Left ventricle myocardium superior (tissue), 1 donor: ENCODE measurements at places on chromosomes 4 and X. TPM values are rescaled to one million over a fixed set of nuclear protein-coding genes. Genes with fewer than 3 reads are reported as not detected.

The HSPA4L gene
- total RNA-seq, result 10.9 TPM

The GDI1 gene
- 86.2 TPM for total RNA-seq

The ERVMER34-1 gene
- total RNA-seq, result 7.2 TPM

DNA sequence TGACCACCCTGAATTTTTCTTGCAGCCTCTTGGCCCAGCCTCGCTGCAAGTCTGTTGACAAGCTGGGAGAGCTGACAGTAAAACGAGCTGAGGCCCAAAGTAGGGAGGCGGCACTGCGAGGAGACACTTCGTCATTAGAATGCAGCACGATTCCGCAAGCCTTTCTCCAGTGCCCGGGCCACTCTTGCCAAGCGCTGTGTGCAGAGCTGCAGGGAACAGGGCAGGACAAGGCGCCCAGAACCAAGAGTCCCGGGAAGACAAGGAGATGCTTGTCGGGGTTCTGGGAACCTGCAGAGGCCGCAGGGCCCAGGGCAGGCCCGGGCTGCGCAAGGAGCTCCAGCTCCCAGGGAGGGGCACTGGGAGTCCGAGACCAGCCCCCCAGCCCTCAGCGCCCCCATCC, 187.1 kb downstream of the BCOR start:
- DNase-seq, result no peak

DNA sequence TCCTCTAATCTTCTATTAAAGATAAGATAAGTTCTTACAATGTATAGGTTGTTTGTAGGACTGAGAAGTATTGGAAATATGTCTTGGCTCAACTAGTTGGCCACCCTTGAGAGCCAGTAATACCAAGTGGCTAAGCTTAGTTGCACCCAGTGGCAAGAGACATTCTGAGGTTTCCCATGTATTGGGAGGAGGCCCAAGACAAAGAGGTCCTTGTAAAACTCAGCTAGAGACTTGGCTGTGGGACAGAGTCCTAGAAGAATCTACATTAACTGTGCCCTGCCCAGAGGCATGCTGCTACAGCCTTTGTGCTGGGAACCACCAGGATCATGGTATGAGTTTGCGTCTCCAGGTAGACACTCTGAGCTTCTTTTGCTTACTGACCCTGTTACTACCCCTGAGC, 41.9 kb upstream of the SLC4A4 start:
- DNase-seq, result no peak

GRCh38 chr4:15691346-15692135, 9.9 kb downstream of the FAM200B start:
- DNase-seq, result no peak

The CXorf65 gene
- not detected for total RNA-seq

DNA sequence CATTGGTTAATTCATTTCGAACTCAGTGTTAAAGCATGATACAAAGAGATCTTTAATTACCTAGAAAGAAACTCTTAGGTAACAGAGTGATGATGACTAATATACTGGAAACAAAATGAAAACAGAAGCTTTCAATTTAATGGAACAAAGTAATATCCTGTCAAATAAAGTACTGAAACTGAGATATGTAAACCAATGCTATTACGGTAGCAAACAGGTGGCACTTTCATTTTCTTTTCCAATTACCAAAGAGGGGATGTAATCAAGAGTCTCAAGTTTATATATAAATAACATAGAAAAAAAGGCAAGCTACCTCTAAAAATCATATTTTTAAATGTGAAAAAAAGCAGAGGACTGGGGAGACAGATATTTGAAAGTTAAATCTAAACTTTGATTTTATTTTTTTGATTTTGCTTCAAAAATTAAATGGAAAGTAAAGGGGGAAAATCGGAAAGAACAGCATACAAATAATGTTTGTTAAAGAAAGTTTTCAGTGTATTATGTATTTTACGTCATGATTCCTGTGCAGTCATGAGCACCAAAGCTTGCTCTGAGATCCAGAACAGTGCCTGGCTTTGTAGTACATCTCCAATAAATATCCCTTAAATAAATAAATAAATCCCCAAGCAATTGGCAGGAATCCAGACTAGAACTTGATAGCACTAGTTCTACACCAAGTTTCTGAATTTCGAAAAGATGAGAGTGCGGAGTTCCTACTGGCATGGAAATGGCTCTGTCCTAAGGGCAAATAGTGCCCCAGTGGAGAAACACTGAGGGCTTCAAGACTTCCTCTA, 25.0 kb upstream of the RAPGEF2 start:
- no peak for DNase-seq

DNA sequence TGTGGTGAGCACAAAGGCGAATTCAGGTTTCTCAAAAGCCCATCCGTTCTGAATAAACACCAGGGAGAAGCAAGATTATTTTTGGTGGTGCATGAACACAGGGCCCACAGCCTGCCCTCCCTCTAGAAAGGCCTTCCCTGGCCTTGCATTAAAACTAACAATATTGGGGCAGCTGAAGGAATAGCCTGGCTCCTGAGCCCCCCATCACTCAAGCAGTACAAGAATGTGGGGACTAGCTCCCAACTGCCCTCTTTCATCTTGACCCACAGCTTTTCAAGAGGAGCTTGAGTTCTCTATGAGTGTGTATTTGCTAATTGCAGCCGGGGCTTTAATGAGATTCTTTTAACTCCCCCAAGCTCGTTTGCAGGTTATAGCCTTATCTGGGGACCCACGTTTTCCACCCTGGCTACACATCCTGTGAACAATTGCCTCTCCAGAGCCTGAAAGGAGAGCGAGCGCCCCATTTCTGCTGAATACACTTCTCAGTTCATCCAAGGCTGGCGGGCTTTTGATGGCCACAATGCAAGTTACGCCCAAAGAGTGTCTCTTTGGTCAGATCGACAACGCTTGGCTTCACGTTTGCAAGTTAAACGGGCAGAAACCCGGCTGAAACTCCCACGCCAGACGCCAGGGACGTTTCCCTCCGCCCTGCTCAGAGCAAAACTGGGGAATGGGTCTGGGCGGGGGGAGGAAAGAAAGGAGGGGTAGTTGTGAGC, 4.7 kb upstream of the GSX2 start:
- no peak for DNase-seq

The RNF150 gene
- total RNA-seq, result 57.1 TPM

GRCh38 chrX:33161829-33162228, 49.5 kb downstream of the DMD start:
- no peak for DNase-seq

The AFP gene
- total RNA-seq, result not detected

The FHDC1 gene
- total RNA-seq, result 0.35 TPM

DNA sequence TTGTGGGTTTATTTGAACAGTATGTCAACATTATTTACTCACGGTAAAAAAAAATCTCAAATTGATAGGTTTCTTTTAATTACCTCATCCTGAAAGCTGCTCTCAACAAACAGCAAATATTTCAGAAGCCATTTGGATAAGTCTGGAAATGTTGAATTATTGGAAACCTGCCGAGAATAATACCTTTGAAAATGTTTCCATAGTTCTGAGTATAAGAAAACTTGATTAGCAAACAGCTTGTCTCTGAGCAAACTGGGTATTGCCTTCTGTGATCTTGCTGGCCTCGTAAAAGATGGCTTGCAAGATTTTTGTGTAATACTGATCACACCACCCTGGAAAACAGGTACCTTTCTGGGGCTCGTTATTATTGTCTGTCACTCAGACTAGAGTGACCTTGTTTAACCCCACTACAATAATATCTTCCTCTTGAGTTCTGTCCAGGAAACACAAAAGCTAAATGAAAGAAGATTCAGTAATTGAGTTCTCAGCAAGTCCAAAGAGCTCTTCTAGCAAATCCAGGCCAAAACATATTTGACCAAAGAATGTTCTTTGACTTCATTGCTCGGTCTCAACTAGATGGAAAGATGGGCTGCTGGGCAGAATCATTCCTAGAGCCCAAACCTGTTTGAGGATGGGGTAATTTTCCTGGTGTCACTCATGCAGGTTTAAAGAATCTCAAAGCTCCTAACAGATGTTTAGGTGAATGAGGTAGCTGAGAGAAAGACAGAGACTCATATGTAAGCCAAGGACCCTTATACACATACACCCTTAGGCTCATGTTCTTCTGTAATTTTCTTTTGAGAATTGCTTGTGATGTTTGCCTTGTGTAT, 255.6 kb upstream of the JADE1 start:
- no peak for DNase-seq

The FANCB gene
- total RNA-seq, result 0.94 TPM

- DNase-seq, result no peak
Observed at GRCh38 chrX:67749536-67749935, 205.7 kb downstream of the AR start.

- no peak for DNase-seq
Observed at GRCh38 chrX:22063284-22063683, 31.2 kb downstream of the PHEX start.

- DNase-seq, result no peak
Observed at GRCh38 chr4:168537571-168537970, 40.7 kb downstream of the PALLD start.

- no peak for DNase-seq
Observed at GRCh38 chrX:50115973-50116372, 84.8 kb downstream of the AKAP4 start.

GRCh38 chr4:152735396-152735859, 44.1 kb downstream of the TIGD4 start:
- DNase-seq, result no peak

The TMEM271 gene
- total RNA-seq, result not detected

The LINC00632 gene
- 122 TPM for total RNA-seq

The SPANXA2 gene
- not detected for total RNA-seq

- DNase-seq, result no peak
Observed at GRCh38 chr4:15899511-15899910, 39.0 kb downstream of the FGFBP1 start.

- no peak for DNase-seq
Observed at GRCh38 chrX:16134936-16135335, 11.6 kb downstream of the GRPR start.

The SERPINA7 gene
- total RNA-seq, result not detected

The SUPT20HL2 gene
- not detected for total RNA-seq

DNA sequence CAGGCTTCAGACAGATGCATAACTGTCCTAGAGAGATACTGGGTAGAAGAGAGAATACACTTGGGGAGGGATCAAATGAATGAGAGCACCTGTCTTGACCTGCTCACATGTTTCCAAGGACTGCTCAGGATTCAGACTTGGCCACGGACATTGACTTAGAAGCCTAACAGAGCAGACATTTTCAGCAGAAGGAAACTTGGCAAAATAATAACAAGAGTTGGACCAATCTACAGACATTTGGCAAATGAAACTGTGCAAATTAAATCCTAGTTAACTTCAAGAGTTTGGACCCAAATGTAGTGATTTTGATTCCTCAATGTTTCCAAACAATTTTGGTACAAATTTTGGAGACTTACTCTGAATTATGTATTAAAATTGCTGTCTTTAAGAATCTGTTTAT, 223.9 kb downstream of the CAMK2D start:
- no peak for DNase-seq

- DNase-seq, result no peak
Observed at GRCh38 chrX:54978448-54978847, 15.5 kb downstream of the PFKFB1 start.

DNA sequence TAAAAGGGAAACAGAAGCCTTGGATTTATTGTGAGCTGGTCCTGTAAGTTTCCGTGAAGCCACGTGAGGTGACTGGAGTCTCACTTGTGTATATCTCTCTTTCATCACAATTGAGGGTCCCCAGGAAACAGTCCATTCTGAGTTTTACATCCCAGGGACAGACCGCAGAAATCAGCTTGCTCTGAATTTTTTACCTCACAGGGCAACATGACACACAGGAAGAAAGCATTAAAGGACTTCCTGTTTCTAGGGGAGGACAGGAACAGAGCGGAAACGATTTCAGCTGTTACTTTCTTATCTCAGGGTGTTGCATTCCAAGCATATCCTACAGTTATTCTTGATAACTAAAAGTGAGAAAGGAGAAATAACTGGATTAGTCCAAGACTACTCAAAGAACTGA, 553.5 kb downstream of the TRAM1L1 start:
- DNase-seq, result no peak

The MAP7D2 gene
- total RNA-seq, result 0.74 TPM

GRCh38 chrX:154452823-154453222, 5.3 kb upstream of the PLXNA3 start:
- DNase-seq, result no peak

The APELA gene
- total RNA-seq, result not detected

DNA sequence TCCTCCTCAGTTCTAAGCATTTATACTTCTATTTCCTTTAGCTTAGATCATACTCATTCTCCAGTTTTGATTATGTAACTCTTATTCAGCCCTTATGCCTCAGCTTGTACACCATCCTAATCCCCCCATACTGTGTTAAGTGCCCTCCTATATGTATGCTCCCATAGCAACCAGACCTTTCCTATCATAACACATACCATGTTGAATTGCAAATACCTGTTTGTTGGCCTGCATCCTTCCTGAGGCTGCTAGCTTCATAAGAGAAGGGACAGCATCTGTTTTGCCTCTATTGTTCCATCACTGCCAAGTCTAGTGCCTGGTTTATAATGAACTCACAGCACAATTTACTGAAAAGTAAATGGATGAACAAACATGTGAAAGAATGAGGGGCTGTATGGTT, 443.7 kb downstream of the CENPC start:
- DNase-seq, result no peak

- DNase-seq, result no peak
Observed at GRCh38 chr4:95394752-95395306, 153.9 kb downstream of the UNC5C start.

- peak; percentile 82 for DNase-seq
Observed at GRCh38 chrX:154368630-154369448, 5.6 kb downstream of the FLNA start.

DNA sequence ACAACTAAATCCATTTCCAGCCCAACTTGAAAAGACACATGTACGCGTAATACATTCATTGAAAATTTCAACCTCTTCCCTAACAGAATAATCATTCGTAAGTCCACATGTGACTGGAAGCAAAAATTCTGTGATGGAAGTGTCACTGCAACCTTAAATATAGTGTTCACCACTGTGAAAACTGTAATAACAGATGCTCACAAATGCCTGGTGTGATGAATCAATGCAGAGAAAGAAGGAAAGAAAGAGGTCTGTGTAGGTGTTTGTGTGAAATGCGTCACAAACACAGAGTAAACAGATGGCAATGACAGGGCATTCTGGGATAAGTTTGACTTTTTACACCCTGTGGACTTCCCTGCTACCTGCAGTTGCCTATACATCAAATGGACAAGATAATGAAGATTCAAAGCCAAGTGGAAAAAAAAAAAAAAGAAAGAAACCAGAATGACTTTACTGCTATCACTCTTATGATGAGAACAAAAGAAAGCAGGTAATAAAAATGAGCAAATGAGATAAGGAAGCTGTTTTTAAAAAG, 123.3 kb downstream of the EPHA5 start:
- DNase-seq, result no peak

The ERCC6L gene
- 0.05 TPM for total RNA-seq

- DNase-seq, result peak; percentile 32
Observed at GRCh38 chr4:168717847-168718246, 221.0 kb downstream of the PALLD start.

DNA sequence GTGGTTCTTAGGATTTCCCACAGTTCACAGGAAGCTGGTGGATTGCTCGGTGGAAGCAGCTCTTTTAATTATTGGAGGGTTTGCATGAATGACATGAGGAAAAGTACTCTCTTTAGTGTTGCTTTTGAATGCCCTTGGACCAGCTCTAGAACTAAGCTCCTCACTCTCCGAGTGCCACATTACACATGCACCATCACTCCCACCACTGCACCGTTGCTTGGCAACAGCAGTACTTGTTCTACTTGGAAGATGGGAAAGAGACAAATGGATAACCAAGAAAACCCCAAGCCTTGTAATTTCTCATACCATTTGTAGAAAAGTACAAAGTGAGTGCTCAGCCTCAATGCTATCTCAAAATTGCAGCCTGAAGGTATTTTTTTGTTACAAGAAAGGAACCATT, 620.2 kb upstream of the BOD1L1 start:
- DNase-seq, result no peak

The FAM236B gene
- total RNA-seq, result not detected

- peak; percentile 13 for DNase-seq
Observed at GRCh38 chr4:132592340-132592739, 556.8 kb upstream of the PCDH10 start.
